EL (cell line): ENCODE measurements at places on chromosomes 11 and 22.

GRCh38 chr11:106974831-106975230 lies 43.4 kb downstream of the GUCY1A2 start:
- no peak for DNase-seq

GRCh38 chr11:120410622-120411380 lies 74.6 kb downstream of the ARHGEF12 start:
- DNase-seq = no peak

- no peak for DNase-seq
Measured at GRCh38 chr22:31637447-31637890, 24.5 kb downstream of the PISD start.

GRCh38 chr22:24894998-24895397 lies 51.5 kb downstream of the LHFPL7 start:
- DNase-seq = peak; percentile 24

DNA sequence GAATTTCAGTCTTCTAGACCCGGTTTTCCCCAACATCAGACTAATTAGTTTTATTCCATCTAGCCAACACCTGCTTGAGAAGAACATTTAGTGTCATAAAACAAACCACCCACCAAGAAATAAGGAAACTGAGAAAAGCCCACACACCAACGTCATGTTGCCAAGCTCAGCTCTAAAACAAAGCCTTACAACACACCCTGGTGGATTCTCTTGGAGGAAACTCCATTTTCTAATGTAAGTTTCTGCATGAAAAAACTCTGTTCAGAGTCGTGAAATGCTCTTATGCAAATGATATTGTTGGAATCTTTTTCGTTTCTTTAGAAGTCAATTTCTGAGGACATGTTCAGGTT lies 105.0 kb upstream of the RAG2 start:
- DNase-seq = no peak

- no peak for DNase-seq
Measured at GRCh38 chr22:24504540-24504939, 9.4 kb downstream of the UPB1 start.

DNA sequence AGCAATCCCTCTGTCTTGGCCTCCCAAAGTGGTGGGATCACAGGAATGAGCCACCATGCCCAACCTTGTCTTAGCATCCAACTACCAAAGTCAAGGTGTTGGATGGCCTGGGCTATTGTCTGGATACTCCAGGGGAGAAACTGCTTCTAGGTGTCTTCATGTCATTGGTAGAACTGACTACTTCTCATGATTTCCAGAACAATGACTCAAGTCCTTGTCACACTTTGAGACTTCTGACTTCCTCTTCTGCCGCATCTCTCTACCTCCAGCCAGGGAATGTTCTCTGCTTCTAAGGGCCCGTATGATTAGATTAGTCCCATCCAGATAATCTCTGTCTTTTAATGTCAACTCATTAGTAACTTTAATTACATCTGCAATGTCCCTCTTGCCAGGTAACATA lies 30.6 kb downstream of the APOL6 start:
- no peak for DNase-seq

DNA sequence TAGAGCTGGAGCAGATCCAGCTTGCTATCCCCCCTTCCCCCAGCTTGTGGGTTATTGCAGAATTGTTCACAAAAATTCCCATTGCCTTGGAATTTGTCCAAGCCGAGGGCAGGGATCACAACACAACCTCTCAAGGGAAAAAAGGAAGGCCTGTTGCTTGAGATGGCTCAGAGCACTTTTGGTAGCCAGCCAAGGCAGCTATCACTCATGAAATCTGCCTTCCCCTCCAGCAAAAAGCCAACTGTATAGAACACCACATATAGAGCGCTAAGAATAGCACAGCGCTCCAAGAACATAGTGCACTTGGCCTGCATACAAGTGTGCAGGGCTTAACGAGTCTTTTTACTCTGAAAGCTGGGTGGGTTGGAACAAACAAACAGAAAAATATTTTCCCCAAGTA lies 46.2 kb downstream of the FAM83F start:
- DNase-seq = peak; percentile 56
